SJCRH30 (cell line): ENCODE measurements at places on chromosomes 6 and 20. TPM values are rescaled to one million over a fixed set of nuclear protein-coding genes. Genes with fewer than 3 reads are reported as not detected.
A peak's percentile ranks its signal among the peaks of the same experiment; 100 is the strongest.

The JPH2 gene
- 6.7 and 7.4 TPM in 2 replicates for total RNA-seq

The DEFB132 gene
- not detected in 2 replicates for total RNA-seq

The RGS17 gene
- total RNA-seq = 13.6 and 15.5 TPM in 2 replicates

The PPIL6 gene
- total RNA-seq = 0.28 TPM in 1 of 2 replicates, not detected in the other

The PHACTR3 gene
- not detected in 2 replicates for total RNA-seq

The EPHA7 gene
- 75.3 and 89.0 TPM in 2 replicates for total RNA-seq

The NKAIN2 gene
- not detected in 2 replicates for total RNA-seq

The MACROD2 gene
- 0.08 and 0.12 TPM in 2 replicates for total RNA-seq

The AGPAT1 gene
- total RNA-seq = 66.1 and 70.3 TPM in 2 replicates

The SYNDIG1 gene
- total RNA-seq = 0.05 TPM in 1 of 2 replicates, not detected in the other

GRCh38 chr6:141028791-141029280 lies 1103.9 kb upstream of the GJE1 start:
- DNase-seq = no peak

DNA sequence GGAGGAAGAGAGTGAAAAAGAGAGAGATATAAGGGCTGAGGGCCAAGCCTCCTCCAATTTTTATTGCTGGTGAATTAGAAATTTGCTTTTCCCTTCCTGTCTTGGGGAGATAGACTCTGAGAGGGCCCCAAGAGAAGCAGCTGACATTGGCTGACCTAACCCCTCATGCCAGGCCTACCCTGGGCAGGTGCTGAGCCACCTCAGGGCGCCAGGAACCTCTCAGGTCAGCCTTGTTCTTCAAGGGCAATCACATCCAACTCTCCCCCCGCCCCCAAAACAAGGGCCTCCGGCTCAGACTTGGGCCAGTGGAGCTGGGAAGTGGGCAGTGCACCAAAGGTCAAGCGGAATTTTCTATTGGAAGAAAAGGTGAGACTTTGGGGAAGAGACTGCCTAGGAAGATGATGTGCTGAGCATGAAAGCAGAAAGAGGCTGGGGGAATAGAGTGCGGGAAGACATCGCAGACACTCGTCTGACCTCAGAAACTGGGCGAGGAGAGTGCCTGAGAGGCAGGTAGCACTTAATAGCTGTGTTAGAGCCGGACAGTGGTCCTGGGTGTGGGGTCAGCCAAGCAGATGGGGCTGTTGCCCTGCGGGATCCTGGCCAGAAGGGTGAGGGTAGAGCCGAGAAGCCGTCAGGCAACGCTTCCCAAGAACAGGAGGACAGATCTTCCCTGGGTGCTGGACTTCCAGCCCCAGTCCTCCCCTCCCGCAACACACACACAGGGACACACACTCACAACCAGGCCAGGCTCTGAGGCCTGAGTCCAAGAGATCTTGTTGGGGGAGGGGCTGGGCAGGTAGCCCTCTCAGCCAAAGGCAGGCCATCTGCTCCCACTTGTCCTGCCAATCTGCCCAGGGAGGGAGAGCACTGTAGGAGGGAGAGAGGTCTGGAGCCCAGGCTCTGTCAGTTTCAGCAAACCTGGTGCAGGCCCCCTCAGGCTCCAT lies 3.7 kb upstream of the FASTKD5 start:
- DNase-seq = no peak

- DNase-seq = no peak
Observed at GRCh38 chr6:169604076-169604475, 97.8 kb downstream of the WDR27 start.

GRCh38 chr6:5174756-5175549 lies 85.8 kb downstream of the LYRM4 start:
- peak; percentile 28 for DNase-seq

GRCh38 chr6:166772518-166772917 lies 145.5 kb upstream of the RPS6KA2 start:
- no peak for DNase-seq

DNA sequence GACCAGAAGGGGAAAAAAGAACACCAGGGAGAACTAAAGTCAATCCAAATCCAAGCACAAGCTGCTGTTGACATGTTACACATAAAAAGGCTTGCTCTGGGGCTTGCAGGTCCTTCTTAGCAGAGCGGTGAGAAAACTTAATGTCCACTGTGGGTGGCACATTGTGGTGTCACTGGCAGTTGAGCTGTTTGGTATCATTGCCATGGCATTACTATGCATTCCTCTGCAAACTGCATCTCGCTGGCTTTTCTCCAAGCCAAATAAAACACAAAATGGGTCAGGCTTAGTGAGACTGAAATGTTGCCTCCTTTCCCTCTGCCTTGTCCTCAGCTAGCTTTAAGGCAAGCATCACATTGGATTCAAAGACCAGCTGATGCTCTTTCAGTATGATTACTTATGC lies 40.9 kb downstream of the LY86 start:
- DNase-seq = peak; percentile 6

- DNase-seq = no peak
Observed at GRCh38 chr20:10643560-10643873, 30.3 kb downstream of the JAG1 start.

DNA sequence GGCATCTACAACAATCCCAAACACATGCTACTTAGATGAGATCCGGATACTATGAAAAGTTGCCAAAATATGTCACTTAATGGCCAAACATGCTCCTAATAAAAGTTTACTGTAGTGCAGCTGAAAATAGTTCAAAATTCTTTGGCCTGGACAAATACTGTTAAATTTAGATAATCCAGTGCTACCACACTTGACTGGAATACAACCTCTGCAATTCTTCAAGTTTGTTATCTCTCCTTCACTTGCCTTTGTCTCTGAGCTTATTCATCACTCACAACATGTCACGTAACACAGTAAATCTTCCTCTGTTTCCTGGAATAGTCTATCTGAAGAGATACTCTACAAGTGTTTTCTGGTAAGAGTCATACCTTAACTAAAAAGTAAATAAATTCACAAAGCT lies 10.5 kb upstream of the PLN start:
- no peak for DNase-seq
